ENCODE measurements at places on chromosomes 1 and 21.

- no peak for DNase-seq
These were observed 1.2 kb downstream of the OLIG1 start for GRCh38 chr21:33070998-33071769.

DNA sequence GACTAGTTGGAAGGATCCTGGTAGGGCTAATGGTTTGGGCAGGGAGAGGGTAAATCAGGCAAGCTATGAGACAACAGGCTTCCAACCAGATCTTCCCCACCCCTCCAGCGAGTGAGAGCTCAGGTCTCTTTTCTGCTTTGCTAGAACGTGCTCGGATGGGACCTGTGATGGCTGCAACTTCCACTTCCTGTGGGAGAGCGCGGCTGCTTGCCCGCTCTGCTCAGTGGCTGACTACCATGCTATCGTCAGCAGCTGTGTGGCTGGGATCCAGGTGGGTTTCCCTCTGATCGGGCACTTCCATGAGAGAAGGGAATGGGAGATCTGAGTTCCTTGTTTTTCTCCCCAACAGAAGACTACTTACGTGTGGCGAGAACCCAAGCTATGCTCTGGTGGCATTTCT lies 14.0 kb upstream of the SARS1 start:
- DNase-seq, result no peak

DNA sequence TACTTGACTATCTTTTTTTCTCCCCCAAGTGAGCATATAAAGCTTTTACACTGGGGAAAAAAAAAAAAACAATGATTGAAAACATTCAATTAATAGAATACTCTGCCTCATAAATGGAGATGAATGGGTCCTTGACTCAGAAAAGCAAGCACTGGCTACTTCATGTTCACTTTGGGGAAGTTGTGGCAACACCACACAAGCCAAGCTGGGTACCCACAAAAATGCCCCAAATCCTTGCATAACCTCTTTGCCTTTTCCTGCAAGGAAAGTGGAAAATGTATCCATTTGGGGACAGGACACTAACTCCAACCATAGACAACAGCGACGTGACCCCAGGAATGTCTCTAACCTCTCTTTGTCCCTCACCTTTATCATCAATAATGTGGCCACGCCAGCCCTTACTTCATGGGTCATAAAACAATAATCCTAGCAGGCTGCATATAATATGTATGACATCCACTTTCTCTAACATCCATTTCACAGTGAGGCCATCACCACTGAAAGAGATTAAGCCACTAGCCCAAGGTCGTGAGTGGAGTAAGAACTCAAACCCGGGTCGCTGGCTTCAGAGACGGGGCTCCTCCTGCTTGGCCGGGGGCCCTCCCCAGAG lies 2.3 kb downstream of the ECE1 start:
- no peak for DNase-seq

GRCh38 chr1:115310581-115311473 lies 27.2 kb downstream of the NGF start:
- no peak for DNase-seq

DNA sequence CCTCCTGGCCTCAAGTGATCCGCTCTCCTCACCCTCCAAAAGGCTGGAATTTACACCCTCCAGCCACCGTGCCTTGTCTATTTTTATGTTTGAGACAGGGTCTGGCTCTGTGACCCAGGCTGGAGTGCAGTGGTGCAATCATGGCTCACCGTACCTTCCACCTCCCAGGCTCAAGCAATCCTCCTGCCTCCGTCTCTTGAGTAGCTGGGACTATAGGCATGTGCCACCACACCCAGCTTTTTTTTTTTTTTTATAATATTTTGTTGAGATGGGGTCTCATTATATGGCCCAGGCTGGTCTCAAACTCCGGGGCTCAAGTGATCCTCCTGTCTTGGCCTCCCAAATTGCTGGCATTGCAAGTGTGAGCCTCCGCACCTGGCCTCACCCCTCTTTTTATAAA lies 38.8 kb downstream of the TRPM2 start:
- DNase-seq, result no peak

DNA sequence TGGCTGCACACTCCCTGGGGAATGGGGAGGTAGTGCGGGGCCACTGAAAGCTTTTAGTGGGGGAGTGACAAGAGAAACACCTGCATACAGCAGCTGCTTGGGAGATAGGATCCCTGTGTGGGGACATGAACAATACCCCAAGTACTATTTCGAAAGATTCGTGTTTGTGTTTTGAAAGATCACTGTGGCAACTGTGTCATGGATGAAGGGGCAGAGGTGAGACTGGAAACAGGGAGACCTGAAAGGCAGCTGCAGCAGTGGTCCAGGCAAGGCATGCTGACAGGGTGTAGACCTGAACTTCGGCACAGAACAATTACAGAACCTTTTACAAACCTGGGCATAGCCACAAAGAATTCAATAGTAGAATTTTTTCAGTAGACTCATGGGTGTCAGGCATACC lies 32.9 kb downstream of the TENT5C start:
- no peak for DNase-seq

- DNase-seq, result peak; percentile 21
These were observed 5.9 kb upstream of the NUF2 start for GRCh38 chr1:163315773-163316374.

- DNase-seq, result peak; percentile 38
These were observed 10.5 kb upstream of the SPEN start for GRCh38 chr1:15836772-15837669.

GRCh38 chr1:156893048-156893953 lies at the start of gene PEAR1:
Gene PEAR1, plus strand, starts transcription at chr1:156893718. Its CDS starts 10,209 bp downstream, at chr1:156903927.
- no peak for DNase-seq

- no peak for DNase-seq
These were observed 2.1 kb downstream of the ADGRL2 start for GRCh38 chr1:81802707-81803430.

DNA sequence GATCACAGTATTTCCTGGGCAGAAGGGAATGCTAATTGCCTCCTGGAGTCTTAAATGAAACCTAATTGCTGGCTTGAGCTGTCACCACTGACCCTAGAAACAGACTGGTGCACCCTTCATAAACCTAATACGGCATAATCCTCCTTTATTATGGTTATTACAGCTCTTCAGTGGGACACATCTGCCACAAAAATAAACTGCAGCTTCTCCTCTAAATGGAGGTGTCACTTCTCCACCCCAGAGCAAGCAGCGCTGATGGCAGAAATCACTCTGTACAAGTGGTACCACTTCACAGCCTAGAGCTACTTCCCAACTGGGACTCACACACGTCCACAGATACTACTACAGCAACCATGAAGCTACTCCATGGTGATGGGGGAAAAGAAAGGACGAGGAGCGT lies 11.1 kb downstream of the PTPN14 start:
- no peak for DNase-seq

GRCh38 chr1:185648858-185649589 lies 85.2 kb upstream of the HMCN1 start:
- DNase-seq, result no peak

- no peak for DNase-seq
These were observed 1.6 kb upstream of the METTL25B start for GRCh38 chr1:156726549-156727226.

GRCh38 chr1:223738465-223739365 lies 26.4 kb downstream of the CAPN2 start:
- no peak for DNase-seq

DNA sequence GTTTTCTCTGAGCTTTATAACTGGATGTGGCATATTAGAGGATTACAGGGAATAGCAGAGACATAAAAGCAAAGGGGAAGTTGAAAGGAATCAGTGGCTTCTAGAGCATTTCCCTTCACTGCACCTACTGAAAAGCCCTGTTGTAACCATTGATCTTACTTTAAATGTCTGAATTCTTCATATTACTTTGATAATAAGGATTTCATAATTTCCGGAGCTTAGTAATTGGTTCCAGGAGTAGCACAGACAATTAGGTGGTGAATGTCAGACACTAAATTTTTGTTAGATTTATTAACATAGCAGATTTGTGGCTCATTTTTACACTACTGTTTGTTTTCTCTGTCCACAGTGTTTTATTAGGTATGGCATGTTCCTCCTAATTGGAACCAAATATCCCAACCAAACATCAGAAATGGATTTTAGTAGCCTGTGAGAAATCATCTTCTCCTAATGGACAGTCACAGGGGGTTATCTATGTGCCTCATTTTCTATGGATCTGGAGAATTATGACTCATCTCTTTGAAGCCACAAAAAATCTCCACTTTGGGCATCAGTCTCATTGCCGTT lies 100.5 kb downstream of the GIPC2 start:
- DNase-seq, result no peak

GRCh38 chr1:39575191-39576015 lies 1.2 kb downstream of the PABPC4 start:
- peak; percentile 51 for DNase-seq

DNA sequence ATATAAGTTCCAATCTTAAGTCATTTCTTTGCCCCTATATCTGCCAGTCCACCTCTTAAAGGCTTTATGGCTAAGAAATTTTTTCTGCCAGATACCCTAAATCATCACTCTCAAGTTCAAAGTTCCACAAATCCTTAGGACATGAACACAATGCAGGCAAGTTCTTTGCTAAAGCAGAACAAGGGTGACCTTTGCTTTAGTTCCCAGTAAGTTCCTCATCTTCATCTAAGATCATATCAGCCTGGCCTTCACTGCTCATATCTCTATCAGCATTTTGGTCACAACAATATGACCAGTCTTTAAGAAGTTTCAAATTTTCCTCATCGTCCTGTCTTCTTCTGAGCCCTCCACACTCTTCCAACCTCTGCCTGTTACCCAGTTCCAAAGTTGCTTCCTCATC lies 402.2 kb upstream of the RUNX1 start:
- DNase-seq, result no peak

DNA sequence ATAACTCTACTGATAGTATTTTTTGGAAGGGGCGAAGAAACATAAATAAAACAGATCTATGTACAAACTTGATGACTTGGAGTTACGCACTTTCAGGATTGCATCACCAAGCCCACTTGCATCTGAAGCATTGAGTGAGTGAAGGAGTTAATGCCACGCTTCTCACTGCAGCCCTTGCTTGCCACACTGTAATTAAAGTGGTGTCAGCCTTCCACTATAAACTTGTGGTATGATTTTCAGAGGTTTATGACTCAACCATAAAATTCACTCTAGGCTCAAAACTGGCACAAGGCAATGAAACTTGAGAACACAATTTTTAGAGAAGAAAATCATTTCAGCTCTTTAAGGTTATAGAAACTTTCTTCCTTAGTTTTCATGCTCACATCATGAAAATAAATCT lies 93.9 kb upstream of the PRMT6 start:
- DNase-seq, result no peak

- no peak for DNase-seq
These were observed 11.5 kb downstream of the SLC2A7 start for GRCh38 chr1:9014475-9015375.

DNA sequence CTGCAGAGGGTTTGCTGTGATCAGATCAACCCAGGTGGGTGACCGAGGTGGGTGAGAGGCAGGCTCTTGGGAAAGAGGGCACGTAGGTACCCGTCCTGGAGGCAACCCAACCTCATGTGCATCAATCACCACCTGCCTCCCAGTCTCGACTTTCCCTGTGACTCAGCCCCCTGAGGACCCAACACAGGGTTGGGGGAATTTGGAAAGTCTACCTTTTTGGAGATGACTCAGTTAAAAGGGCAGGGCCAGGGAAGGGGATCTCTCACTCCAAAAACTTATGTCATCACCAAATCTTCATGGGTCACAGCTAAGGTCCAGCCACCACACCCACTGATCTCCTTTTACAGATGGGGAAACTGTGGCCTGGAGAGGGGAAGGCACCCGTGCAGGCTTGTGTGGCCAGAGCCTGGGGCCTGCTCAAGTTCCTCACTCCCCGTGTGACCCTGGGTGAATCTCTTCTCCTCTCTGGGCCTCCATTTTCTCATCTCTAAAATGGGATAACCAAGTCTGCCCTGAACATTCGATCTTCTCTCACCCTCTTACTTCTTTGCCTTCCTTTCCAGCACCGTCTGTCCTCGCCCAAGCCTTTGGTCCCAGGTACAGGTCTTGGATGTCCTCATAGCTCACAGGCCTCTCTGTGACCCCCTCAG lies 34.6 kb upstream of the WNT4 start:
- no peak for DNase-seq

DNA sequence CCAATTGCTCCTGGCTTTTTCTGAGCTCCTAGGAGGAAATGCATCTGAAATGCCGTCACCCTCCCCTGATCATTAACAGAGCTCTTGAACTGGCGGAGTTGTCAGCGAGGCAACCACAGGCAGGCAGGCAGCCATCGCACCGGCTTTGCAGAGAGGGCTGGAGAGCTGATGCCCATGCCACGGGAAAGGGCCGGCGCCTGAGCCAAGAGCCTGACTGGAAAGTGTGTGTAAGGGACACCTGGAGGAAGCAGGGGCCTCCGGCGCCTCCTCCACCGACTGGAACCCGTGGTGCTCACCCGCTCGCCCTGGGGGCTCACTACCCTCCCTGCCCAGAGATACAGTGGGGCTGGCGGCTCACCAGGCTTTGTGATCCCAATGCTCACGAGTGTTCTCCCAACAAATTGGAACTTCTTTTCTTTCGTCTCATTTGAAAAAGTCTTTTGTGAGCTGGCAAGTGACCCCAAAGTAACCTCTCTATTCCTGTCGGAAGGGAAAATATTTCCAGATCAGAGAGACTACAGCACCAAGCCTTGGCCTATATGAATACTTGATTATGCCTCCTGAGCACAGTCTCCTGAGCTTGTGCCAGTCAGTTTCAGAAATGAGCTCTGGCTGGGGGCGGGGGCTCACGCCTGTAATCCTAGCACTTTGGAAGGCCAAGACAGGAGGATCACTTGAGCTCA lies 97.7 kb upstream of the SLC25A33 start:
- no peak for DNase-seq

DNA sequence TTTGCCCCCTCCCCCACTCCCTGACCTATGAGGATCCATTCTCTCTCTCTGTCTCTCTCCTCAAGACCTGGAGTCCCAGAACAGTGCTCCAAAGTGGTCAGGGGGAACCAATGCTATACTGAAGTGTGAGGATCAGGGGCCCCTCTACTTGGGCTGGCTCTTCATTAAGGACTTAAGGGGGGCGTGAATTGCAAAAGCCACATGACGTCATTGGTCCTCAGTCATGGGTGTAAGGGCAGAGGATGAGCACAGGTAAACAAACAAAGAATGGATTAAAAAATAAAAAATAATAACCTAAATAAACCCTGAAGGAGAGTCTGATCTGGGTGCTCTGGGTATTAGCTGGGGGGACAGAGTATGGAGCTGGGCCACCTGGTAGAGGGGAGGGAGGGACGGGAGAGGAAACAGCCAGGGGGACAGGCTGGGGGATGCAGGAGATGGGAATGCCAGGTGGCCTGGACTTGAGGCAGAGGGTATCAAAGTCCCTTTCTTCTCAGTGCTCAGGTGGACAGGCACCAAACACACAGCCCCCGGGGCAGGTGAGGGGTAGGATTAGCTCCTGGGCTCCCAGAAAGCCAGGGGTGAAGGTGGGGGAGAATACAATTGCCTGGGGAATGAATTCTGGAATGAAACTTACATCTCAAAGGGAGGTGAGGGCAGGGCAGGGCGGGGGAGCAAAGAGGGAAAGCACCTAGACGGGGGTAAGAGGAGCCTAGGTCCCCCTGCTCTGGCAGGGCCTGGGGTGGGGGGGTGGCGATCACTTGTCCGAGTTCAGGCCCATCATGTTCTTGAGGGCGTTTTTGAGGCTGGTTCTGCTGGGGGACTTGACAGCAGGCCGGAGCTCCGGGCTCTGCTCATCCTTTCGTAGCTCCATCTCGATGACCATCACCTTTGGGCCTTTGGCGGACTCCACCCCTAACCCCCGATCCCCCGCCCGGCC lies 4.6 kb downstream of the MPZ start:
- DNase-seq, result no peak

- DNase-seq, result no peak
These were observed 42.2 kb upstream of the WASF2 start for GRCh38 chr1:27531959-27532685.
